Endothelial cell (in vitro differentiated cells): ENCODE measurements at places on chromosomes 5 and 9.

DNA sequence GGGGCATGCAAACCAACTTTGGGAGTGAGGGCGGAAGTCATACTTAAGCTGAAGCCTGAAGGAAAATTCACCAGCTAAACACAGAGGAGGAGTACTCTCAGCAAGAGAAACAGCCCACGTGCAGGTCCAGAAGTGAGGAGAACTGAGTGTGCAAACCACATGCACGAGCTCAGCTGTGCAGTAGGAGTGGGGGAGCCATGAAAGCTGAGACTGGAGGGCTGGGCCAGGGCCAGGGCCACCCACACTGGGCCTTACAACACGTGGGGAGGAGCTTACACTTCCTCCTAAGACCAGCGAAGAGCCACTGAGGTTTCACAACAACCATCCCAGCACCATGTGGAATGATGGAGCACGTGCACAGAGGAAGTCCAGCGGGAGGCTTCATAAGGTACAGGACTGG is 9.3 kb upstream of the WWC1 start:
- DNase-seq, result no peak

GRCh38 chr9:87201351-87201751 is 254.0 kb upstream of the GAS1 start:
- no peak for DNase-seq

DNA sequence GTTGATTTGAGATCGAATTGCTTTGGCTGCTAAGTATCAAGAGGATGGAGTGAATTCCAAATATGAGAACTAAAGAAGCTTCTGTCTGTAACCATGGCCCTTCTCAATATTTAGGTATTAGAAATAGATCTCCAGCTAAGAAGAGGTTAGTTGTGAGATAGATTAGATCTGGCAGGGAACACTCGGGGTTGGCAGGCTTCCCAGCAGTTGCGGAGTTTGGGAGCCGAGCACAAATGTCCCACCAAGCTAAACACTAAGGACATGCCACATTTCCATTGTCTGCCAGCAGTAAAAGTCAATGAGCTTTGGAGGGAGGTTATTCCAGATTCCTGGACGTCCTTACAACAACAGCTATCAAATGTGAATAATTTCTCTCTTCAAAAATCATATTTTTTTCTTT is 85.8 kb downstream of the TAF11L14 start:
- DNase-seq, result no peak

- DNase-seq, result no peak
These were observed 232.8 kb downstream of the PDE4D start for GRCh38 chr5:59660737-59661136.

DNA sequence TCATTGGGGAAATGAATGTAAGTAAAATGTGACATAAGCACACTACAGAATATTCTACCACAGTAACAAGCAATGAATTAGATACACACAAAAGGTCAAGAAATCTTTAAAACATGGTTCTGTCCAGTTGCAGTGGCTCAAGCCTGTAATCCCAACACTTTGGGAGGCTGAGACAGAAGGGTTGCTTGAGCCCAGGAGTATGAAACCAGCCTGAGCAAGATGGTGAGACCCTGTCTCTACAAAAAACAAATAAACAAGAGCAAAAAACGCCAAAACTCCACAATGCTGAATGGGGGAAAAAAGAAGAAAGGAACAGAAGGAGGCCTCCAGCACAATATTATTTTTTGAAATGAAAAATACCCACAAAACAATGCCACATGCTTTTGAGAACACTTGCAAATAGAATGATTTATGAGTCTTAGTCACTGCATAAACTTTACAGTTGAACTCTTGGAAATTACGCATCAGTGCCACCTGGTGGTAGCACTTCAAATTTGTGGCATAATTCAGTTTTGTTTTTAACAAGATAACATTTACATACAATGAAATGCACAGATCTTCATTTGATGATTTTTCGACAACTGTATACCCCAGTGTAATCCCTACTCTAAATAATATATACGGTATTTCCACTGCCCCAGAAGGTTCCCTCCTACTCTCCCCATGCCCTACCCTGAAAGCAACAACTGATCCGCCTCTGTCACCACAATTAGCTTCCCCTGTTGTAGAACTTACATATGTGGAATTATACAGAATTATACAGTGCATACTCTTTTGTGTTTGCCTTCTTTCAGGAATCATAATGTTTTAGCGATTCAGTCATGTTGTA is 14.4 kb upstream of the SPINK4 start:
- DNase-seq, result peak; percentile 66

GRCh38 chr5:137316346-137316736 is 182.8 kb downstream of the SPOCK1 start:
- DNase-seq, result no peak

- DNase-seq, result no peak
These were observed 129.0 kb downstream of the PAPPA start for GRCh38 chr9:116282597-116282996.

GRCh38 chr9:137138058-137138721 is 764 bp upstream of the GRIN1 start:
- DNase-seq, result no peak

DNA sequence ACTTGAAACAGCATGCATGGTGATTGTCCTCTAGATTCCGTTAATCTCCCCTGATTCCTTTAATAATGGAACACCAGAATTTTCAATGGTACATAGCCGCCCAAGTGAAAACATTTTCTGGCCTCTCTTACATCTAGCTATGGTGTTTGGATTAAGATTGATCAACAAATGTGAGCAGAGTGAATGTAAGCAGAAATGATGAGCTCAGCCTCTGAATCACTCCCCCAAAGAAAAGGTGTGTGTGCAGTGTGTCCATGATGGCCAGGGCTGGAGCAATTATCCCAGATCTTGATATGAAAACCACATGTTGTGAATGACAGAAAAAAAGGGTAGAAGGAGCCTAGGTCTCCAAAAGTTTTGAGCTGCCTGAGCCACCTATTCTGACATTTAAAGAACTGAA is 55.3 kb downstream of the OR2K2 start:
- DNase-seq, result no peak

GRCh38 chr9:13332571-13332970 is 53.1 kb upstream of the MPDZ start:
- DNase-seq, result no peak

DNA sequence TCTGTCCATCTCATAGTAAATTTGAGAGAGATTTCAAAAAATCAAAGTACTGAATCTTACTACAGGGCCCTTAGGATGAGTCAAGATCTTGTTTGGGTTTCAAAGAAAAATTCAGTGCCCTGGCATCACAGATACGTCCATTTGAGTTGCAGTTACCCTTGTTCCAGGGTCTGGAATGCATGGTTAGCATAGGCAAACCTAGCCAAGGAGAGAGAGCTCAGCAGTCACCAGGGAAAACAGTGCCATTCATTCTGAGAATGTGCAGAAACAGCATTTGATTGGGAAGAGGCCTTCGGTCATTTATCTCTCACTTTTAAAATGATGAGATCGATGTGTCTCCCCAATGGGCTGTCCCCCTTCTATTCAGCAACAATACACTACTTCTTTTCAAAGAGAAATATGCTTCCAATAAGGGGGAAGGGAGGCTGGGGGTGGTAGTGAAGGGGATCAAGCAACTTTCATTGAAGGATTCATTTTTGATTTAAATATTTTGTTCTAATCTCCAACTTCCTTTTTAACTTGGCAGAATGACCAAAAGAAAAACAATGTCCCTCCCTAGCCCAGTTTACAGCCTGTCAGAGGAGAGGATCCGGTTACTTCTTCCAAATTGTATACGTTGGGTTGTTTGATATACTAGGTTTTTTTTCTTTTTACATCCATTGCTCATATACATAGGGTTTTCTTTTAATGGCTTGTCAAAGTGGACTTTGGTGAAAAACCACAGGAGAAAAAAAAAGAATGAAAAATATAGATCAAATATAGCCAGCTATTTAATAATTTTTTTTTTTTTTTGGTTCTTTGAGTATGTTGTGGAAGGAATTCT is 491.1 kb downstream of the CCDC171 start:
- DNase-seq, result no peak

DNA sequence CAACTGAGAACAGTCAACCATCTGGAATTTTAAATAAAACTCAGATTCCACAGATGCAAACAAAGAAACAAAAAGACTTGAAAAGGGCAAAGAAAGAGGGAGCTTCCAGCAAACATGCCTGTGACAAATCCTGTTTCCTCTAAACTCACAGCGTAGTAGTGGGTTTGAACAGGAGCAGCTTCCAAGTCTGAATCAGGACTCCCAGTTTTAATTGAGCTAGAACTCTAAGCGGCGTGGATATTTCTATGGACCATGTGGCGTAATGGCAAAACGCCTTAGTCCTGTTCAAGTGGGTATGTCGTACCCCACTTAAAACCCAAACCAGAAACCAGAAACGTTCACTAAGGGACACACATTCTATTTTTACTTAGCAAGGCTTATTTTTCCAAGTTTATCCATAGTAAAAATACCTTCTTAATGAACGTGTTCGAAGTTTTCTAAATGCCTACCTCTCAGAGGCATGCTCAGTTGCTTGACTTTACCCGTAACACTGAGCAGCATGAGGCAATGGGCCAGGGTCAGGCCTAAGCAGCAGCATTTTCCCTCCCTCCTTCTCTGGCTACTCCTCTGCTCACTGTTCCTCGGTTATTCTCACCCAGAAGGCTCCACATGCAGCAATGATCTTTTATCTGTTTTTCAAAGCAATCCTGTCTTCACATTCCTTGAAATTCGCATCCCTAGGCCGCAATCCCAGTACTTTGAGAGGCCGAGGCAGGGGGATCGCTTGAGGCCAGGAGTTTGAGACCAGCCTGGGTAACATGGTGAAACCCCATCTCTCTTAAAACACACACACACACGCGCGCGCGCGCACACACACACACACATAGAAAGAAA is 77.9 kb downstream of the FNBP1 start:
- DNase-seq, result no peak

DNA sequence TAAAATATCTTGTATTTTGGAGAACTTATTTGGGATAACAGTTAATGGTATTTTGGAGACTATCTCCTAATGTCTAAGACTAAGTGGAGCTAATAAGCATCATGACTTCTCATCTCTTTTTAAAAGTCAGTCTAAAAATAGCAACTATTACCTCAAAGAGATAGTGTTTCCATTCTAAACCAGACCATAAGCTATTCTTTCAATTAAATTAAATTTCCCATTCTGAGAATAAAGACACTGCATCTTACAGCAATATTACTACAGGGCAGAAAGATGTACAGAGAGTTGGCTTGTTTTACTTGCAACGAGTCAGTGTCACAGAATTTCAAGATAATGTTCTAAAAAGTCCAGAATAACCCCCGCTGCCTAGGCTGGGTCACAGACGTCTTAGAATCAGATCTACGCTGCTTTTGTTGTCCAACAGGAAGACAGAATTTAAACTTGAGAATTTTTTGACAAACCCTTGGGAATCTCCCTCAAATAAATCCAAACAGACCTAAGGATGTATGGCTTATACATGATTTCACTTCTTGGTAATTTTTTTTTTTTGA is 98.9 kb downstream of the USP20 start:
- no peak for DNase-seq

GRCh38 chr5:169280286-169280685 is 20.7 kb downstream of the SLIT3 start:
- DNase-seq, result no peak

GRCh38 chr9:6686396-6686795 is 40.9 kb upstream of the GLDC start:
- DNase-seq, result no peak

DNA sequence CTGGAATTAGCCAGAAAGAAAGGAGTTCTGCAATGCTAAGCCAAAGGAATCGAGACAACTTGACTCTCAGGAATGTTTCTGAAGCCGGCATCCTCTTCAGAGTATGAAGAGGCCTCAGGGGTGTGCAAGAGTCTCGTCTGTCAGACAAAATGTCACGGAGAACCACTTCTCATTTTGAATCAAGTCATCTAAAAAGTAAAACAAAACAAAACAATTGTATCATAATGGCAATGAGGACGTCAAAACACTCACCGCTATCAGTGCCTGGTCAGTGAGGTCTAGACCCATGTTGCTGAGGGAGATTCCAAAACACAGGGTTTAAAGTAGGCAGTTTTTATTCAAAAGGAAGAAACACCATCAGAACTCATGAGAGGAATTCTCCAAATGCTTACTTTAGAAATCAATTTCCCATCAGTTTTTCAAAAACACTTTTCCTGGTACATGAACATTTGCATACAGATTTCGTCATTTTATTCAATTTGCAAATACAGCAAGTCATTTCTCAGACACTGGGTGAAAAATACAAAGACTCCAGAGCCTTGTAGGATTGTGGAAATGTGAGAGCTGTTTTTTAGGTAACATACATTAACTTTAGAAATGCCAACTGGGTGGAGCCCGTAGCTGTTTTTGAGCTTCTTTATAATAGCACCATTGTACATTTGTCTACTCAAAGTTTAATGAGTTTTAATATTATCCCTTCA is 89.5 kb upstream of the MAP3K1 start:
- DNase-seq, result no peak

GRCh38 chr5:73370640-73371583 is 77.7 kb downstream of the FOXD1 start:
- DNase-seq, result no peak

GRCh38 chr5:160088805-160089204 is 30.4 kb downstream of the PWWP2A start:
- no peak for DNase-seq

DNA sequence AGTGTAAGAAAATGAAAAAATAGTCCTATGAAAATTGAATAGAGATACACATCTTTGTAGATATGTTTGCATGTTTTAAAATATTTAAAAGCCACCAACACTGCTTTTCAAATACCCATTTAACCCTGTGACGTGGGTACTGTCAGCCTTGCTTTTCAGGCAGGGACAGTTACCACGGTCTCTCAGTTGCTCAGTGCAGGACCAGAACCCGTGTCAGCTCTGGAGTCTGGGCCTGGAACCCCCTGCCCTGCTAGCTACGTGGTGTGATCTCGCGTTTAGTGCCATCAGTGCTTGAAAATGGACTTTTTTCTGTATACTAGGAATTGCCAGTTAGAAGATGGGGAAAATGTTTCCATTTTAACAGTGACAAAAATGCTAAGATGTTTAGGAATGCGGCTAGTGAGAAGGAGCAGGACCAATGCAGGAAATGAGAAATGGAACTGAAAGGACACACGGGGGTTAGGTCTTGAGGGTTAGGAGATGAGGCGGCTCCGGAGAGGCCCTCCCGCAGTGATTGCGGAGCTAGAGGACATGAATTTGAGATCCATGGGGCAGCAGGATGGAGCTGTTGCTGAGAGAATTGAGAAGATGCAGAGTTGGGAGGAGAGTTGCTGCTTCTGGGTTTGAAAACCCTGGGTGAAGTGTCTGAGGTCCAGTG is 13.7 kb downstream of the RNU6ATAC start:
- no peak for DNase-seq

DNA sequence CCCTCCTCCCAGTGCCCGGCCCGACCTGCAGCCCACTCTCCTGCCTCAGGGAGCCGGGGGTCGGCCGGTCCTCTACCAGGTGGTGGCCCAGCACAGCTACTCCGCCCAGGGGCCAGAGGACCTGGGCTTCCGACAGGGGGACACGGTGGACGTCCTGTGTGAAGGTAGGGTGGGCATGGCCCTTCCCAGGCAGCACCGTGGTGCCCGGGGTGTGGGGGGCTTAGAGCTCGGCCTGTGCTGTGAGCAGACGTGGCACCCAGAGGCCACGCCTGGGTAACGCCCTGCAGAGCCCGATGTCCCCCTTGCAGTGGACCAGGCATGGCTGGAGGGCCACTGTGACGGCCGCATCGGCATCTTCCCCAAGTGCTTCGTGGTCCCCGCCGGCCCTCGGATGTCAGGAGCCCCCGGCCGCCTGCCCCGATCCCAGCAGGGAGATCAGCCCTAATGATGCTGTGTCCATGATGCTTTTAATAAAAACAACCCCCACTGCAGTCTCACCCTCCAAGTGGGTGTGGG is 7.2 kb downstream of the ENTPD8 start:
- DNase-seq, result no peak
